ENCODE measurements at places on chromosomes 5 and 9.

DNA sequence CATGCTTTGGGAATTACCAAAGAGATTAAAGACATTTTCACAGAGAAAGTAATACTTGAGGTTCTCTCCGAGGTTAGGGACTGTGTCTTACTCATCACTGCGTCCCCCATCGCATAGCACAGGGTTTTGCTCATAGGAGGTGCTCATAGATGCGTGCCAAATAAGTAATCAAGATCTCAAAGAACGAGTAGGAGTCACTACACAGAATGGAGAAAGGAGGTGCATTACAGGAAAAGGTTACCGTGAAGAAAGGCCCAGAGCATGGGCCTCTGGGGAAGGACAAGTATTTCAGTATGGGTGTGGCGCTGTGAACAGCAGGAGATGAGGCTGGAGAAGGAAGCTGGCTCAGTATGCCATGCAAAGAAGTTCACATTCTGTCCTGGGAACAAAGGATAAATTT lies 182.4 kb downstream of the ACTL7B start:
- no peak for DNase-seq

DNA sequence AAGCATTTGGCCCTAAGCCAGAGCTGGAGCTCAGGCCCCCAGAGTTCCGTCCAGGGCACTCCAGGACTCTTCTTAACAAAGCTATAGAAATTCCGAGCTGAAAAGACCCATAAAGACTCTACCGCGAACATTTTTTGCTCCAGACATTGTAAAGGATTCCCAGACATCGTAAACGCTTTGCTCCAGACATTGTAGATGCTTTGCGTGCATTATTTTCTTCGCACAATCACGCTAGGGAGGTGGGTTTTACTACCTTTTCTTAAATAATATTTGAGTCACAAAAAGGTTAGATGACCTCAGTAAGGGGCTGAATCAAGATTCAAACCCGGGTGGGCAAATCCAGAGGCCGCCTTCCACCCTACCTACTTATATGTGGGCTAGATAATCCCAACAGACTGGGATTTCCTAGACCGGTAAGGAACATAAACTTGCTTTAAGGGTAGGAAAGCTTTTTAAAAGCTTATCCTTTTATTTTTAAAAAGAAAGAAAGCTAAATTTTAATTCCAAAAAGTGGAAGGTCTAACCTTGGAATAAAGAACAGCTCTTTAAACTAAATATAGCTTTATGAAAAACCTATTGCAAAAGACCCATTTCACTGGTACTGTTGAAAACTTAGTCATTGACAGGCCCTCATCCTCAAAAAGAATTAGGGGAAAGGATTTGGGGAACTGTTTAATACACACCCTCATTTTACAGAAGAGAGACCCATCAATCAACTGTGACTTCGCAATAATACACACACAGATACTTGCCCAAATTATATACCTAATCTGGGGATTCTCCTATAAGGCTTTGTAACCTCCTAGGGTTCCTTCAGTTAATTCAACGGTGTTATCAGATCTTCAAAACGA lies 822 bp upstream of the TNIP1 start:
- DNase-seq, result no peak

DNA sequence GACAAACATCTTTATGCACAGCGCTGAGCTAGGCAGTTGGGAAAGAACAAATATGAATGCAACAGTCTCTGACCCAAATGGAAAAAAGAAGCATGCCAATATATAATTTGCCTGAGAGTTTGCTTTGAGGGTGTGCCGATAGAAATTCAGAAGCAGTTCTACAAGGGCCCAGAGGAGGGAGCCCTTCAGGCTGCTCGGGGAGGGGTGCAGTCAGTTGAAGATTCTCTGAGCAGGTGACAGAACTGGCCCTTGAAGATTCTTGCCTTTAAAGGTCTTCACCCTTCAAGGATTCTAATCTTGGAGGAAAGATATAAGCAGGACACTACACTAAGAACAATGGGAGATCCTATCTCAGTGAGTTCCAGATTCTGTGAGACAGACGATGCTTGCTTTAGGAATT lies 3.7 kb upstream of the PAPPA start:
- DNase-seq, result no peak

- no peak for DNase-seq
Observed at GRCh38 chr5:42779083-42779482, 22.5 kb downstream of the CCDC152 start.

- no peak for DNase-seq
Observed at GRCh38 chr9:135666534-135667462, 3.7 kb downstream of the LCN9 start.

DNA sequence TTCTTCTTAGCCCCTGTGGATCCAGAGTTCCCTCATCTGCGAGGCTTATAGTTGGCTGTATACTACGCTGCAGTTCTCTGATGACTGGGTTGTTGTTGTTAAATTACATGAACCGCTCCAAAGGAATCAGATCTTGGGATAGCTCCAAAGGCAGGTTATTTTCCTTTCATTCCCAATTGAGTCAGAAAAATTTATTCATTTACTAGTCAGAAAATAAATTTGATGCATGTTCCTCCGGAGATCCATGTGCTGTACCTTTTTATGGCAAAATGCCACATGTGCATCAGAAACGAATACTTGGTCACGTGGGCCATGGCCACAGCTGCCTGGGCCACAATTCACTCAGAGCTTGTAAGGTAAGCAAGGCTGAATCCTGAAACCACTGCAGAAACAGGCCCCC lies 304.0 kb downstream of the NR2F1-AS1 start:
- no peak for DNase-seq

GRCh38 chr5:89989776-89990175 lies 419.8 kb downstream of the CETN3 start:
- no peak for DNase-seq

DNA sequence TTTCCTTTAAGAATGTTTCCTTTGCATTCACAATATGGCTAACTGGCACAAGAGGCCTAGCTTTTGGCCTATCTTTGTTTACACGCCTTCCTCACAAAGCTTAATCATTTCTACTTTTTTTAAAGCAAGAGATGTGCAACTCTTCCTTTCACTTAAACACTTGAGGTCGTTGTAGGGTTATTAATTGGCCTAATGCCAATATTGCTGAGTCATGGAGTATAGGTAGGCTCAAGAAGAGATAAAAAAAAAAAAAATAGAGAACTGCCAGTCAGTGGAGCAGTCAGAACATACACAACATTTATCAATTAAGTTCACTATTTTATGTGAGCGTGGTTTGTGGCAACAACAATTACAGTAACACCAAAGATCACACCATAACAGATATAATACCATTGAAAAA lies 5.9 kb downstream of the FKBP15 start:
- no peak for DNase-seq
